Stimulated activated CD4-positive, alpha-beta T cell treated with anti-CD3 and anti-CD28 coated beads, Interleukin-2, amount 100 ng/mL, for 24 hours (primary cell): ENCODE measurements at places on chromosomes 11 and 22.

DNA sequence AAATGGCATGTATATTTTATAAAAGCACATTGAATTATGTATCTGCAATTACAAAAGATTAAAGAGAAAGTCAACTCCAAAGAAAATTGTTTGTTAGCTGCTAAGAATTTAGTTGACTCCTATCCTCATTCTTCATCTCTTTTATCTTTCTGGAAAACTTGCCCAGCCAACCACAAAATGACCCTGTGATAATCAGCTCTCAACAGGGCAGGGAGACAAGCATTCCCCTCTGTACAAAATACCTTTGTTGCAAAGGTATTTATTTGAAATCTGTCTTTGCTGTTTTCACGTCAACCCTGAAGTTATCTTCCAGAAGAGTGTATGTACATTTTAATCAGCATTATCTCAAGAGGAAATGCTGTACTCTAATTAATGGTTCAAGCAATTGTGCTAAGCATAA, 191.1 kb upstream of the DDI1 start:
- DNase-seq = no peak

DNA sequence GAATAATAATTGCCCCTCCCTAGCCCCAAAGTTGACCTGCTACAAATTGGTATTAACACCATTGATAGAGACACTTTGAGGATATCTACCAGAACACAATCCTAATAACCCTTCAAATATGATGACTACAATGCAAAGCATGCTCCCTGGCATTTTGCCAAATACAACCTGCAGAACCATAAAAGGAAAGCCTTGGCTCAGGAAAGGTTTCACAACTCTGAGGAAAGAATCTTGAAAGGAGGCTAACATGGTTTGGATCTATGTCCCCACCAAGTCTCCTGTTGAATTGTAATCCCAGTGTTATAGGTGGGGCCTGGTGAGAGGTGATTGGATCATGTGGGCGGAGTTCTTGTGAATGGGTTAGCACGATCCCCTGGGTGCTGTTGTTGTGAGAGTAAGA, 140.4 kb upstream of the ARHGAP42 start:
- no peak for DNase-seq

GRCh38 chr11:117842131-117842941, 17.8 kb upstream of the FXYD2 start:
- no peak for DNase-seq

GRCh38 chr11:56841210-56841810, 92.8 kb upstream of the OR9G4 start:
- DNase-seq = peak; percentile 16

GRCh38 chr11:120178561-120179056, 32.2 kb upstream of the OAF start:
- DNase-seq = no peak

GRCh38 chr11:86255896-86256295, 11.3 kb downstream of the EED start:
- no peak for DNase-seq

DNA sequence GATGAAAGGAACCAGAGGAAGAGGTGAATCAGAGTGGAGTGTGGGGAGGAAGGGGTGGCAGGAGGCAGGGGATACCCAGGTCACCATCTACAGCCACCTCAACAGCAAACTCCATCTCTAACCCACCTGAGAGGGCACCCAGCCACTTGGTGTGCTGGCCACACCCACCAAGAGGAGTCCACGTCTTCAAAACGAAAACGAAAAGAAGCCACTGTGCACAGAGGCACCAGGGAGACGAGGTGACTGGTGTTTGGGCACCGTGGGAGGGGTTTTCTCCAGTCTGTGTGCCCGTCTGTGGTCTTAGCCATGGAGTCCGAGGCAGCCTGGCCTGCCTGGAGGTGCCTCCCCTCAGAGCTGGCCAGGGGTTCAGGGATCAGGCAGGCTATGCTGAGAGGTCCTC, 20.2 kb downstream of the PDGFB start:
- no peak for DNase-seq

- no peak for DNase-seq
These were observed 169.1 kb downstream of the CADM1 start for GRCh38 chr11:115334932-115335788.

- DNase-seq = no peak
These were observed 328.2 kb downstream of the TTC28 start for GRCh38 chr22:28351476-28351875.

- no peak for DNase-seq
These were observed 457.0 kb downstream of the MN1 start for GRCh38 chr22:27344546-27344945.

DNA sequence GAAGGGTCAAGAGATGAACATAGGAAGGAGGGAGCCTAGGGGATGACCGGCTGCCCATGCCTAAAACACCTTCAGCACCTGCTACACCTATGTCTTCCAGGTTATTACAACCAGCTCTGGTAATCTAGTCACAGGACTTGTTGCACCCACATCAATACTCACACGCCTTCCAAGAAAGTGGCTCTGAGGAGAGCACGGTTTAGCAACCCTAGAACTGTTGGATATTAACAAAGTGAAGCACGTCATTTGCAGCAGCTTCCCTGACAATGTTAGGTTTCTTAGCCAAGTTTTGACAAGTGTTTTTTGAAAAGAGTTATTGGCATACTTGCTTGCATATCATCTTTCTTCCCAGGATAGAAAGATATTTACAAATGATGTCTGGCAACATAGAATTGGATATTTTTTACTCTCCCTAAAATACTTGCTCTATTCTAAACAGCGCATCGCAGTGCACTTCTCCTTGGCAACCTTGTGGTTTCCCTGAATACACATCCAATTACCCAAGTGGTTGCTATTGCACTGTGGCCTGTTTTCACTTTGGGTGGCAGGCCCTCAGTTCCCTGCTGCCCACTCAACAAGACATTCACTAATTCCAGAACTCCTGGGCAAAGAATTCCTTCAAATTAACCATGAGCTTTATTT, 94.3 kb upstream of the ARHGAP42 start:
- DNase-seq = no peak

- DNase-seq = peak; percentile 40
These were observed 7.0 kb downstream of the UNC93B1 start for GRCh38 chr11:67996622-67997474.

GRCh38 chr11:85893395-85893794, 38.2 kb downstream of the CCDC83 start:
- DNase-seq = no peak
